ENCODE measurements at places on chromosomes 4 and X.

DNA sequence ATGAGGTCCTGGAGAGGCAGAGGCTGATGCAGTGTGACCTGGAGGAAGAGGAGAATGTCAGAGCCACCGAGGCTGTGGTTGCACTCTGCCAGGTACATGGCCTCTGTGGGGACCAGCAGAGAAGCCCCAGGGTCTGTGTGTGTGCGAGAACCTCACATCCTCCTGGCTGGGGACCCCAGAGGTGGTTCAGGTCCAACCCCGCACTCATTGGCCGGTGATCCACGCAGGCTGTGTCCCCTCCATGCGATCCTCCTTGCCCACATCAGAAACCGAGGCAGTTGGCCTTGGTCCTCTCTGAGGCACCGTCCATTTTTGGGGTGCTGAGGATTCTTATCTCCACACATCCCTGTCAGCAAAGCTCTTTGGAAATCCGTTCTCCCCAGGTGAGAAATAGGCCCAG lies 45.3 kb downstream of the EVC start:
- DNase-seq: no peak

DNA sequence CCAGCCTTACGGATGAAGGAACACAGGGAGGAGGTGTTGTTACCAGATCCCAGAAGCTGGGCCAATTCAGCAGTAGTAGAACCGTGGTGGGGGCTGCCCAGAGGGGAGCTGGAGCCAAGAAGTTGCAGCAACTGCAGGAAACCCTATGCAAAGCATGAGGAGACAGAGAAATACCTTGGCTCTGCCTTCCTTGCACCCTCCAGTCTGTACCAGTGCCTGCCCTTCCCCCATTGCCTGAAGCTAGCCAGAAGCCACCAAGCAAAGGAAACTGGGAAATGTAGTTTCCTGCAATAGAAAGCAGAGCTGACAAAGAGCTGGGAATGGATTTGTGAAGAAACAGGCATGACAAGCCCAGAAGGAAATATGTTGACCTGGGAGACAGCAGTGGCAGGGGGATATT lies 108.7 kb upstream of the FUNDC1 start:
- peak; percentile 27 for DNase-seq

GRCh38 chr4:16083241-16084191 lies at the start of gene PROM1:
PROM1 (minus strand) TSS chr4:16084023; CDS start chr4:16075906, 8,117 bp downstream.
- DNase-seq: no peak

DNA sequence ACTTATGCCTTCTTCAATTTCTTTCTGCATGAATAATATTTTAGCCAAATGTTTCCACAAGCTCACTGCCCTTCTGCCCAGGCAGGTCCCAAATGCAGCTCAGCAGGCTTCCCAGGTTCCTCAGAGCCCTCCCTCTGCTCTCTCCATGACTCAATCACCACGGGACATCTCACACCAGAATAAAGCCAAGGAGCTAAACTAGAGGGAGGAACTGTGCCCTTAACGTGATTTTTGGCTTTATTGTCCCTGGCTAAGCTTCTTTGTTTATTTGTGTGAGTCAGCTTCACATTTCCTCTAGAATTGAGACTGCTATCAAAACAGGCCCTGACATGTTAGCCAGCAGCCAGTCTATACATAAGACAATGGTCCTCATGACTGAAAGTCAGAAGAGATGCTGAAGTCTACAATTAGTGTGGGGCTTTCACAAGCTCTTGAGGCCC lies 186.4 kb upstream of the GALNT7 start:
- peak; percentile 75 for DNase-seq

GRCh38 chr4:167811958-167812357 lies 280.4 kb upstream of the ANXA10 start:
- no peak for DNase-seq

DNA sequence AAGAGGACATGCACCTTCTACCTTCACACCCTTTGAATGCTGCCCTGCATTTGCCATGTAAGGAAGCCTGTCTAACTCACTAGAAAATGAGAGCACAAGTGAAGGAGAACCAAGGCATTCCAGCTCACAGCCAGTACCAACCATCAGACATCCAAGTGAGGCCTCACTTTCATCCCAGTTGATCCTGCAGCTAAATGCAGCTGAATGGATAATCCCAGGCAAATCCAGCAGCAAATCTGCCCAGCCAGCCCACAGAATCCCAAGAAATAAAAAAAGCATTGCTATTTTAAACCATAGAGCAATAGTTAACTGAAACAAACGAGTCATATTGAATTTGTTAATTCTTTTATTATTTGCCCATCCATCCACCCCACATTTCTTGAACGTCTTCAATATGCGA lies 112.5 kb downstream of the C4orf33 start:
- DNase-seq: no peak

- DNase-seq: no peak
Observed at GRCh38 chr4:159178151-159178546, 75.3 kb downstream of the RAPGEF2 start.

- DNase-seq: no peak
Observed at GRCh38 chr4:107622006-107622405, 98.0 kb downstream of the PAPSS1 start.

DNA sequence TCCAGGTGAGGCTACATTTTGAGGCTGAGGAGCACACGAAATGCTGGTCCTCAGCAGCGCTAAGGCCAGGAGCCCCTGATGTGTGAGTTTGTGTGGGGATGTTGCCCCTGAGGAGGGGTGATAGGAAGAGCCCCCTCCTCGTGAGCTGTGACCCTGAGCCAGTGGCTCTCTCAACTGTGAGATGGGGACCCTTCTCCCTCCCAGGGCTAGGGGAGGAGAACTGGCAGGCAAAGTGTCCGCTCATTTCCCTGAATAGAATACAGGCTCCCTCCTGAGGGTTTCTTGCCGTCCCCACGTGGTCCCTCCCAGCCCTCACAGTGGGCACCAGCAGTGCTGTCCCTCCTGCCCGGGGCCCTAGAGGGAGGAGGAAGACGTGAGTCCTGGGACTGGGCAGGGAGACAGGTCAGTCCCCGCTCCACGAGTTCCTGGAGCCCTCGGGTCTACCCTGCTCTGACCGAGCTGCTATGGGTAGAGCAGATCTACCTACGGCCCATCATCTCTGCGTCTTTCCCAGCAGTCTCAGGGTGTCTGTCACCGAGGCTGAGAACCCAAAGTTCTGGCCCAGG lies 21.0 kb upstream of the TBC1D14 start:
- DNase-seq: no peak

- DNase-seq: no peak
Observed at GRCh38 chr4:117425636-117426035, 340.3 kb upstream of the TRAM1L1 start.

GRCh38 chr4:184337907-184338306 lies 120.2 kb upstream of the ENPP6 start:
- no peak for DNase-seq

- no peak for DNase-seq
Observed at GRCh38 chrX:10577853-10578252, 42.5 kb downstream of the MID1 start.

DNA sequence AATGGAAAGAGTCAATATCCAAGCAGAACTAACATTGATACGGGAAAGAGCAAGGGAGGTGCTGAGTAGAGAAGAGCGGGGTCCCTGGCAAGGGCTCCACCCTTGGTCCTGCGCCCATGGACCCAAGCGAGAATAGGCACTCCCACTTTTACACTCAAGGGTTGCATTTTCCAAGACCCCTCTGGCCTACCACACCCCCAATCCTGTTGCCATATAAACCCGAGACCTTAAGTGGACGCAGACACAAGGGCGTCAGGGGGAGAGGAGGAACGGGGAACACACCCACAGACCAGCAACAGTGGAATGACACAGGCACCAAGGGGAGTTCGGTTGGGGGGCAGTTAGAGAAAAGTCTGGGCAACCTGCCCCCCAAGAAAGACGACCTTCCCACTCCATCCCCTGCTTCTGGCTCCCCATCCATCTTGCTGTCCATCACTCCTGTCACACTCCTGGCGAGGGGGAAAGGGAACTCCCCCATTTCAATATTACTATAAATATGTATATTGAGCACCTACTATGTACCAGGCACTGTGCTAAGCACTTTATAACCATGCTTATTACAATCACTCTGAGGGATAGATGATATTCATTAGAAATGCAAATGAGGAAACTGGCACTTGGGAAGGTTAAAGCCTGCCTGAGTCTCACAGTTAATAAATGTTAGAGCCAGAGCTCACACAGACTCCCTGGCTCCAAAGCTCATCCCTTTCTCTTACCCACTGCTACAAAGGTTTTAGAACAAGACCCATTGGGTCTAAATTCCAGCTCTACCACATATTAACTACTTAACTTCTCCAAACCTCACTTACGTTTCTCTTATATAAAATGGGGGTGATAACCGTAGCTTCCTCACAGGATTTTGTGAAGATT lies 51.7 kb downstream of the SCD5 start:
- DNase-seq: no peak

GRCh38 chr4:90403781-90404180 lies 276.6 kb downstream of the CCSER1 start:
- no peak for DNase-seq

DNA sequence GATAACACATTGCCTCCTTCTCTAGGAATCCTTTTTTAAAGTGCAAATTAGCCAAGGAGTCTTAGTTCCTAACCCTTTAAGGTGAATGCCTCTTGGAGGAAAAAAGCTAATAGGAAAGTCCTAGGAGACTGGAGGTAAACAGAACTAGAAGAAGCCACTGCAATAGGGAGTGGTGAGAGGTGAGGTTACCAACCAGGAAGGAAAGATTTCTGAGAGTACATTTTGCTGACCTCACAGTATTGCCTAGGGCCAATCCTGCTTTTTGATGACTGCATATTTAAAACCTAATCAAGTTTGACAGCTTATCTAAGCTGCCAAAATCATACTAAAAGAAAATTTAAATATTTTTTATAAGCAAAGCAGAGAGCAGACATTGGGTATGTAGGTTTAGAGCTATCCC lies 7.3 kb upstream of the CUL4B start:
- no peak for DNase-seq

GRCh38 chrX:66676990-66677389 lies 38.1 kb upstream of the EDA2R start:
- DNase-seq: no peak

GRCh38 chr4:100288811-100289529 lies 98.7 kb upstream of the DDIT4L start:
- DNase-seq: no peak

GRCh38 chr4:89267392-89267791 lies 40.2 kb downstream of the GPRIN3 start:
- no peak for DNase-seq

DNA sequence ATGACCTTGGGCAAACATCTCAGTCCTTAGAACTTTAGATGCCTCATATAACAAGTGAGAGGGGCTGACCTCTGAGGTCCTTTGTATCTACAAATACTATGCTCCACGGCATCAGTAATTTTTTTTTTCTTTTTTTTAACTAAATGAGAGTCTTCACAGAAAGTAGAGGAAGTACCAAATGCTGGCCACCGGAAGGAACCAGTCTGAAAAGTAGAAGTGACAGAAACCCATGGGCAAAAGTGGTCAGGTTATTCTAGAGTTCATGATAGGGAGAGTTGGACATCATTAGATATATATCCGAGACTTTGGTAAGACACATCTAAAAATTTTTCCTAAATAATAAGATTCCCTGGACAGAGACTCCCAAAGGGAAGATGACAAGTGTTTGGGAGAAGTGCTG lies 53.7 kb downstream of the COQ2 start:
- no peak for DNase-seq

DNA sequence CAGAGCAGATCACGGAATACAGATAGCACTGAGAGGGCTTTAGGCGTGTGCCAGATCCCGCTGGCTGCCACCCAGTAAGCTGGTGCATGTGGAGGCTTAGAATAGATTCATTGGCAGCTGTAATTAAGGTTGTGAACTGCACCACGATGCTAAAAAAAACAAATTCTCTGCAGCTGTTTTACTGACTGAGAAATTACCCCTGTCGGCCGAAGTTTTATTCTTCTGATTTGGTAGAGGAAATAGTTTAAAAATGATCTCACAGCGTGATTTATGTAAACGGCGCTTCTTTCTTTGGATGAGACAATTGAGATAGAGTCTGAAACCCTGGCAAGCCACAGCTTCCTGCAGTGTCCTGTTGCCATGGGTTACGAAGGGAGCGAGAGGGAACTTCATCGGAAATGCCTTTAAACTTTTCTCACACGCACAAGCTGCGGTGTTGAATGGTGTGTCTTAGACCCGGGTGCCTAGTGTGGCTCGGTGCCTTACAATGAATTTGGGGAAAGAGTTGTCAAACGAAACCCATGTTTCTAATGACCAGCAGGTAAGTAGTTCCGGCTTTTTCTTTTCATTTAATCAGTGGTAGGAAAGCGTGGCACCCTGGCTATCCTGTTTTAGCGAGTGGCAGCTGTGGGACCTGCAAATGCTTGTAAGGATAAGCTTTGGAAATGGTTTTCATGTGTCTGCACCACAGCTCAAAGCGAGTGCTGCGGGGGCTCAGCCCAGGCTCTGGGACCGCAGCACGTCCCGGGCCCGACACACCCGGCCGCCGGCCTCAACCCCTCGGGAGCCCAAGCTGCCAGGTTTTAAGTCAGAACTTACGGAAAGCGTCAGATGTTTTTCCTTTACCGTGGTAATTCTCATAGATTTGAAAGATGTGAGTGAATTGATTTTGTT lies 71.7 kb upstream of the HGFAC start:
- no peak for DNase-seq

- no peak for DNase-seq
Observed at GRCh38 chr4:82525307-82525911, 36.4 kb downstream of the TMEM150C start.

GRCh38 chrX:53356186-53356585 lies 66.3 kb downstream of the SMC1A start:
- DNase-seq: peak; percentile 22

DNA sequence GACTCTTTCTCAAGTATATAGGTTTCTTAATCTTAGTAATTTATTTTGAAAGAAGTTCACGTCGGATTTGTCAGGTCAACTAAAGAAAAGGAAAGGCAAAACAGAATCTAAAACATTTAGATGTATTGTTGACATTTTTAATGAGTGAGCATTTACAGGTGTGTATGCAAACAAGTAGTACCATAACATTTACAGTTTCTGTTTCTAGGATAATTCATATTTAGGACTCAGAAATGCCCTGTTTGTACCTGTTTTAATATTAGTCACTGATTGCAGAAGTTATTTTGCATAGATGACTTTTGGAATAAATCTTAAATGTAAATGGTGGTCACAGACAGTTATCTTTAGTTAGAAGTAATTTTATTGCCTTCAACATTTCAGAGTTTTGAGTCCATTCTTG lies 151.3 kb upstream of the NUDT6 start:
- no peak for DNase-seq

DNA sequence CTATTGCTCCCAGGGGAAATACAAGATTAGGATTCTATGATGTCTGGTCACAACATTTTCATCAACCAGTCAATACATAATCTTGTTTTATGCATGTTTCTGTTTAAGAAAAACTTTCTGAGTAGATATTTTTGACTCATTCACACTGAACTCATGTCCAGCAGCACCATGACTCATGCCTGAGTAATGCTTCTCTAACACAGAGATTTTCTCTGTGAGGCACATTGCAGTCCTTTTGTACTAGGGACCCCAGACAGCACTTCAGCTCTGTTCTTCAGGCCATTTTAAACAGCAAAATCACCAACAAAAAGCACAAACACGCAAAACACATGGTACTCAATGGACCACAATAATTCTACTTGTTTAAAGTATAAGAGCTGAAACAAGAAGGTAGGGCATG lies 83.6 kb downstream of the MXRA5 start:
- peak; percentile 65 for DNase-seq

- peak; percentile 80 for DNase-seq
Observed at GRCh38 chr4:95165926-95166524, 382.7 kb downstream of the UNC5C start.
